Liver (tissue), 10 donors: ENCODE measurements at places on chromosomes 3 and 15.

- H3K36me3 ChIP-seq = no peaks in the 10 kb centered on the region
- no peak overlapping the region for H3K27ac ChIP-seq
- no peaks in the 10 kb centered on the region for H3K4me1 ChIP-seq
- no peaks in the 10 kb centered on the region for H3K27me3 ChIP-seq
- DNase-seq = no peak
Measured at GRCh38 chr3:187770224-187770623, 25.0 kb upstream of the BCL6 start.

GRCh38 chr15:72113347-72114031 is 4.5 kb downstream of the MYO9A start:
- H3K4me3 ChIP-seq = no peak overlapping the region
- H3K27ac ChIP-seq = no peak overlapping the region
- no peaks in the 10 kb centered on the region for H3K36me3 ChIP-seq
- no peak for DNase-seq
- peaks cover 18% of the 10 kb centered on the region for H3K4me1 ChIP-seq

DNA sequence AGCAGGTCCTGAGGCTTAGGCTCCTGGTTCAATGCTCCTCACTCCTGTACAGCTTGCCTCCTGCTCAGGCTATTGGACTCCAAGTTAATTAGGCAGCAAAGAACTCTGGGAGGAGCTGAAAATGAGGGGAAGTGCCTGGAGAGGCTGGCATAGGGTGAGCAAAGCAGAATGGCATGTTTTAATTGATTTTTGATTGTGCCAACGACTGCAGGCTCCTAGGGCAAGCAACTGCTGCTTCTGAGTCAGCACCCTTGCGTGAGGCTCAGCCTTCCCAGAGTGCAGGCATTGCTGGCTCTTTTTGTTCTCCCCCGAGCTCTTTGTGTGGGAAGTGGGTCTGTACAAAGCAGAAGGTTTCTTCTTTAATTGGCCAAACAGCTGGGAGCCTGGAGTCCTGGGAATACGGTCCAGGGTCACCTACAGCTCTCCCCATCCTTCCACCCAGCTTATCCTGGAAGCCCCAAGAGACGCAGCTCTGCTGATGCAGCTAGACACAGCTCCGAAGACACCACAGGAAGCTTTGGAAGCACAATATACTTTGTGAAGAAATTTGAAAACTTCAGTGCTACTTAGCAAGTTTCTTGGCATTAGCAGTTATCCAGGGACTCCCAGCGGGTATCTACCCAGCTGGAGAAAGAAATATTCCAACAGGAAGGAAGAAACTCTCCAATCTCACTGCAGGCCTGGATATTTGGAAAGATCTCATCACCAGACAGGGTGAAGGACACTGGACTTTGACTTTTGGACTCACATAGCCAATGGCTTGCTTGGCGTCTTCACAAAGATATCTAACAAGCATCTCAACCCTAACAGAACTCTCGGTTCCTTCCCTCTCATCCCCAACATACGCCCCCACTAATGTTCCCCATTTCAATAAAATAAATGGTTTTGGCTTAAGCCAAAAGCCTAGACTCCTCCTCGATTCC is 76.8 kb downstream of the BDH1 start:
- H3K27ac ChIP-seq = no peak overlapping the region
- no peak overlapping the region for H3K4me3 ChIP-seq
- no peaks in the 10 kb centered on the region for H3K36me3 ChIP-seq
- H3K27me3 ChIP-seq = no peaks in the 10 kb centered on the region

- H3K27ac ChIP-seq = no peak overlapping the region
- H3K36me3 ChIP-seq = no peaks in the 10 kb centered on the region
- no peaks in the 10 kb centered on the region for H3K4me1 ChIP-seq
- no peaks in the 10 kb centered on the region for H3K27me3 ChIP-seq
Measured at GRCh38 chr3:22969276-22969675, 233.9 kb upstream of the UBE2E2 start.

DNA sequence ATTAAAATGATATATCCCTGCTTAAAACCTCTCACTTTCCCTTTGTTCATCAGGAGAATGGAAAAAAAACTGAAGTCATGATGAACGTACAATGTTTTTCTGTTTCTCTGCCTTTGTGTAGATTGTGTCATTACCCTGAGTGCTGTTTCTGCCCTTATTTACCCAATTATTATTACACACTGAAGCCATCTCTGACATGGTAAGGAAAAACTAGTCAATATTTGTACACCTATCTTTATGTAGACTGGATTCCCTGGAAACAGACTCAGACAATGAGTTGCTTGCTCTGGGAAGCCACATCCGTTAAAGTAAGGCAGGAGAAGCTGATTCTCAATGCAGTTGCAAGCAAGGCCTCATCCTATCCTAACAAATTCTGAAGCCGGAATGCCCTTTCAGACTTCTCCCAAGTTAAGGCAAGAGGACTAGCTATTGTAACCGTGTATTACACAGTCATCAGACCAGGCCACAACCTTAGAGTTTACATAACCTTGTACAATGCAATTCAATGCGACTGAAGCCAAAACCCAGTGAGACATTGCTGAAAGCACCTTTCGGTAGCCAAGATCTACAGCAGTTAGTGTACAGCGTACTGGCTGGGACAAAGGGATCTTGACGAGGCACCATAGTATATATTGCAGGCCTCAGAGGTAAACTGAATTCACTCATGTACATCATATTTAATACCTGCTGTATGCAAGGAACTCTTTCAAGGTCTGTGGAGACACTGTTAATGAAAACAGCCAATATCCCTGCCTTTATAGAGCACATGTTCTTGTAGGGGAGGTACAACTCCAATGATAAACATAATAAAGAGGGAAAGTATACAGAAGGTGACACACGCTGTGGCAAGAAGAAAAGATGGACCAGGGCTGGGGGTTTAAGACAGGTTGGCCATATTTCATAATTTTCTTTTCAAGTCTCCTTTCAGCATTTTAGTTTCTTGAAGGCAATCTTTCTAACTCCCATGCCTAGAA is 1040.8 kb upstream of the SEMA6D start:
- H3K36me3 ChIP-seq = no peaks in the 10 kb centered on the region
- H3K4me1 ChIP-seq = peaks cover 2% of the 10 kb centered on the region
- H3K27ac ChIP-seq = no peak overlapping the region
- no peak for DNase-seq

DNA sequence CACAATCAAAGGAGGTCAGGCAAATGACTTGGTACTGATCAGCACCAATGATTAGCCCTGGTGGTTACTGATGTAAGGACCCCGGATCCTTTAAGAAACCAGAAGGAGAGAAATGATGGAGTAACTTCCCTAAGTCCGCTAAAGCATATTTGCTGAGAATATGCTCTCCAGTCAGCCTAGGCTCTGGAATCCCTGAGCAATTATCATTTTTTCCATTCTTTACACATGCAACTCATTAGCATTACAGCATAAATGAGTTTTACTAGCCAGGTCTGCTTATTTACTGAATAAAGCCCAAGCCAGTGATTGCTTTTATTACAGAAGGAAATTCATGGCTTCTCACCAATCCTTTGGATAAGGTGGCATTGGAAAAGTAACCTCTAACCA is 139.2 kb upstream of the WNT5A start:
- H3K27ac ChIP-seq = no peak overlapping the region
- H3K27me3 ChIP-seq = no peaks in the 10 kb centered on the region
- no peak overlapping the region for H3K4me3 ChIP-seq
- H3K4me1 ChIP-seq = peaks cover 4% of the 10 kb centered on the region
- H3K36me3 ChIP-seq = no peaks in the 10 kb centered on the region

DNA sequence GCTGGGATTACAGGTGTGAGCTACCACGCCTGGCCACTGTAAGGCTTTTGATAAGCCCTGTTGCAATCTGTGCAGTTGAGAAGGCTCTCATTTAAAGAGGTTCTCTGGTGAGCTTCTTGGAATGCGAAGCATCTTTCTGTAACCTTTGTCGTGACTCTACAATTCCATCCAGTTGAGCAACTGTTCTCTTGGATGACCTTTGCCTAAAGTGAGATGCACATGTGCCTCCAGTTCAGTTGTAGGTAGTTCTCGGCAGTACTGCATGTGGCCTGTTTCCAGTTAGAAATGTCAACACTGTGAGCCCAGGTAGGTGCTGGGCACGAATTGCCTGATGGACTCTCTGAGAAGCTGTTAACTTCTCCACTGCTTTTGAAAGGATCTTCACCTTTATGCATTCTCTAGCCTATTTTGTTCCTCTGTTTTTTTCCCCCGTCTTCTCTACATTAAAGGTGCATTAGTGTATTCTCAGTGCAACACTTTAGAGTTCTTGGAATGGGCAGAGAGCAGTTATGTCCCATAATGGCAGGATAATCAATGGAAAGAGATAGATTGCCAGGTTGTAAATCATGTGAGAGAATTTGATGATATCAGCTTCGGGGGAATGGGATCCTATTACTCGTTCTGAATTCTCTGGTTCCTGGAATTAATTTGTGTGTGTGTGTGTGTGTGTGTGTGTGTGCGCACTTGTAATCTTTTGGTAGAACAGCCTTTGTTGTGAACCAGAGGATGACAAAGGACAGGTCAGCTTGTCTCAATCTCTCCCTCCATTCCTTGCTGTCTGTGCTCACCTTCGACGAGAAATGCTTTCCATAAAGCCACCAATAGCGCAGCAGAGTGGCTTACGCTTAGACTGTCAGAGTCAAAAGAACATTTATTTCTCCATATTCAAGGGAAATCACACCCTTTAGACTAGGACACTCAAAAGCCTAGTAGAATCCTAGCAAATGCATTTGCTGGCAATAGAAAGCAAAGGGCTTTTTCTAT is 51.1 kb downstream of the PTPRG start:
- H3K4me3 ChIP-seq = no peak overlapping the region
- H3K27me3 ChIP-seq = no peaks in the 10 kb centered on the region
- no peak overlapping the region for H3K27ac ChIP-seq
- peaks cover 8% of the 10 kb centered on the region for H3K4me1 ChIP-seq
- H3K36me3 ChIP-seq = no peaks in the 10 kb centered on the region

DNA sequence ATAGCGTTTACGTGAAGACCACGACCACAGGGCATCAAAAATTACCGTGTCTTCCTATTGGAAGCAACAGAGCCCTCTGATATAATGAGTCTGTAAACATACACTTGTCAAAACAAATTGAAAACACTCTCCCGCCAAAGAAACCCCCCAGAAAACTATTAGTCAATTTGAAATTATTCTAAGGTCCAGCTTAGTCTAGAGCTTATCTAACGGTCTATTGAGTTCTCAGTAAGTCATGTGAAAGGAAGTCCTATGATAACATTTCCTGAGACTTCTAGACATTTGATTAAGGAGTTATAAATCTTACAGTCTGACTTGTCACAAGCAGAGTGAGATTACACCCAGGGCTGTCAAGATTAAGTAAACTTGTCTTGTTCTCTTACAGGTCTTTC is 356.3 kb downstream of the FOXP1 start:
- peaks cover 6% of the 10 kb centered on the region for H3K4me1 ChIP-seq
- no peak for DNase-seq
- H3K27ac ChIP-seq = peak overlapping the region; percentile 25
- H3K36me3 ChIP-seq = no peaks in the 10 kb centered on the region
- no peaks in the 10 kb centered on the region for H3K27me3 ChIP-seq

DNA sequence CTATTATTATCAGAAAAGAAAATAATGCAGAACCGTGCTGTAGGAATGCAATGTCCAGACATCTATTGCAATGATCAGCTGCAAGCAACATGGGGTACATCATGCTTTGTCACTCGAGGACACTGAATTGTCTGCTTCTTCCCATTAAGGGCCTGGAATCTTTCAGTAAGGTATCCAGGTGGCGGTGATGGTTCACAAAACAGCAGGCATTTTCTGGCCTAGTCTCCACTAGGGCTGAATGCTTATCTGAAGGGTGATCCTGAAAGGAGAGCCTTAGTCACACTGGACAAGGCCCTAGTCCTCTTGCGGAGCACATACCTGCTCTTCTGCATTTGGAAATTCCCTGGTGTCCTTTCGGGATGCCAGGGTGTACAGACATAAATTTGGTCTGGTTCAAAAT is 21.2 kb downstream of the ITPR1 start:
- DNase-seq = no peak
- no peak overlapping the region for H3K27ac ChIP-seq
- no peaks in the 10 kb centered on the region for H3K36me3 ChIP-seq
- no peaks in the 10 kb centered on the region for H3K4me1 ChIP-seq
- H3K4me3 ChIP-seq = no peak overlapping the region

GRCh38 chr3:136584728-136585127 is 167.4 kb downstream of the STAG1 start:
- H3K27ac ChIP-seq = no peak overlapping the region
- no peak overlapping the region for H3K4me3 ChIP-seq
- no peak for DNase-seq
- no peaks in the 10 kb centered on the region for H3K27me3 ChIP-seq
- H3K36me3 ChIP-seq = no peaks in the 10 kb centered on the region

DNA sequence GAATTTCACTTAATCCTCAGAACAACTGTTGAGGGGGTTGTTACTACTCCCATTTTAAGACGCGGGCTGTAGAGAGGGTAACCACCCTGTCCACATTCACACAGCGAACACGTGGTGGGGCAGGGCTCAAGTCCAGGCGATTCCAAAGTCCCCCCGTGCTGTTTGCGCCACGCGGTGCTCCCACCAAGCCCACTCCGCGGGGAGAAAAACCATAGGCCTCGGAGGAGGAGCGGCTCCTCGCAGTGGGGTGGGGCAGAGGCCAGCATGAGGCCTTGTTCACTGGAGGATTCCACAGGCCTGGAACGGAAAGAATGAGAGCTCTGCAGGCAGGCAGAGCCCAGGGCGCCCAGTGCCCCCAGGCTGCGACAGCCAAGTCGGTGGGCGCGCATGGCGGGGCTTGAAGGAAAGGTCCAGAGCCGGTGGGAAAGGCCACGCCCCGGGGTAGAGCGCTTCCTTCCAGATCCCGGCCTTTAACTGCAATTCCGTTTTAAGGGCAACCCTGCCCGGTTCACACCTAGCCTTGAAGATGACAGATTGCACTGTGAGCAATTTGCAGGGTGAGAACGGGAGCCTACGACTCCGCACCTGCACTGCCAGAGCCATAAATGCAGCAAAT is 161.8 kb upstream of the TBL1XR1 start:
- peak overlapping the region; percentile 93 for H3K27ac ChIP-seq
- no peaks in the 10 kb centered on the region for H3K27me3 ChIP-seq
- peak overlapping the region; percentile 40 for H3K4me3 ChIP-seq
- peaks cover 28% of the 10 kb centered on the region for H3K4me1 ChIP-seq

DNA sequence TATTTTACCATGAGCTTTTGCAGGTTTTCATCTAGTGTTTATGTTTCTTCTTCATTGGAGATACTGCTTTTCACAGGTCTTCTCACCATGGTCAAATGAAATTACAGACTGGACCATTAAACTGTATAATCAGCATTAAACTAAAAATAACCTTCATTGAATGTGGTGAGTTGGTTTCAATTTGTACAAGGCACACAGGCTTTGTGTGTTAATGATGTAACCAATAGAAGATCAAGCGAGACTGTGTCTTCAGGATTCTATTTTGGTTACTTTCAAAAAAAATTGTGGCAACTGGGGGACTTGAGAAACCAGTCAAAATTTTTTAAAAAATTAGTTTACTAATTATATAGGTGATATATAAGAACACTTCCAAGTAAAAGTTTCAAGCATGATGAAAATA is 54.3 kb upstream of the GCSAM start:
- no peaks in the 10 kb centered on the region for H3K36me3 ChIP-seq
- no peaks in the 10 kb centered on the region for H3K4me1 ChIP-seq
- no peak for DNase-seq
- H3K27ac ChIP-seq = no peak overlapping the region
- H3K4me3 ChIP-seq = no peak overlapping the region

- no peaks in the 10 kb centered on the region for H3K36me3 ChIP-seq
- H3K27me3 ChIP-seq = no peaks in the 10 kb centered on the region
- no peak overlapping the region for H3K4me3 ChIP-seq
Measured at GRCh38 chr3:104316118-104316517, 1050.6 kb upstream of the ALCAM start.

- DNase-seq = no peak
- H3K4me3 ChIP-seq = no peak overlapping the region
- no peaks in the 10 kb centered on the region for H3K36me3 ChIP-seq
- H3K27ac ChIP-seq = no peak overlapping the region
- no peaks in the 10 kb centered on the region for H3K4me1 ChIP-seq
Measured at GRCh38 chr15:58724466-58724865, 25.0 kb downstream of the ADAM10 start.
